ENCODE measurements at places on chromosomes 2 and 18.

DNA sequence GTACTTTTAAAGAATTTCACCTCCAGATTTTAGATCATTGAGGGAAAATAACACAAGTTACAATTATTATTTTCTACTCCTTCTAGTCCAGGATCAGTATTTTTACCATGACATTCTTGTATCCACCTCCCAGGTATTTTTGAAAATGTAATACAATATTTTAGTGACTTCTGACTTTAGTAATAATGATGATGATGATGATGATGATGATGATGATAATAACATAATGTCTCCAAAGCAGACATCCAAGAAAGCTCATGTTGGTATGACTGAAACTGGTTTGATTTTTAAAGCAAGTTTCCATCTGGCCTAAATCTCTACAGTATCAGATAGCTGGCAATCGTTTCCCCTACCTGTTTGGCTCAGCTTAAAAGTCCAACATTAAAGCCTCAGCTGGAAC is 140.0 kb upstream of the GULP1 start:
- no peak for DNase-seq

DNA sequence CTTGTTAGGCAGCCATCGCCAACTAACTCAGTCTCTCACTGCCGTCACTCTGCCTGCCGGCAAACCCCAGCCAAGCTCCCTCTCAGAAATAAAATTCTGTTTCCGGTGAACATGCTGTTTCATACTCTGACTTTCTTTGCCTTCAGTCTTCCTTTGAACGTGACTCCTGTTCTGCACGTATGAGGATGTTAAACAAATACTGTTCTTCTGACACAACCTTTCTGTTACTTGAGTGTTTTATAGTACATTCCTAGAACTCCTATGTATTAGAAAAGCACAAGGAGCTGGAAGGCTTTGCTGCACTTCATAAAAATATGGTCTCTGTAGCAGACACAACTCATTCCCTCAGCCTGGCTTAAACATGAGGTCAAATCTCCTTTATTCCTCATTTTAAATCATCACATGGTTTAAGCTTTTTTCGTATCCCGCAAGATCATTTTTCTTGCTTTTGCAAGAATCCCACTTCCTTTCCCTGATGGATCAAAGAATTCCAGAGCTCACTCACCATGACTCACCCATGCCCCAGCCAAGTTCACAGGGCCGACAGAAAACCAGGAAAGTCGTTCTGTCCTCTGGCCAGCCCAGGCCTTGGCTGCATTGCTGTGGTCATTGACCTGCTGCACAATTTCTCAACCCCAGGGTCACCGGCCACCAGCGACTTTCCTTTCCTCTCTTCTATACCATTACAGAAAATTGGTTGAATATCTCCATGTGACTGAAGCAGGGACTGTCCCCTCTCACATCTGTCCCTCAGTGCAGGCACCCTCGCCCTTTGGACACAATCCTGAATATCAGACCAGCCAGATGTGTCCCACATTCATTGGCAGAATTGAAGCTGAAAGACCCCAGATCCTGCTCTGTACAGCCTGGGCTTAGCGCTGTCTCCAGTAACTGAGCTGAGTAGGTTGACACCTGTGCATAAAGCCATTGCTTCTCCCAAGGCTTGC is 183.1 kb upstream of the ARL4C start:
- no peak for DNase-seq

GRCh38 chr18:6732952-6733351 is 3.4 kb downstream of the ARHGAP28 start:
- DNase-seq, result no peak

GRCh38 chr2:66660804-66661203 is 225.9 kb downstream of the MEIS1 start:
- DNase-seq, result no peak

GRCh38 chr2:148593421-148593820 is 51.1 kb upstream of the EPC2 start:
- DNase-seq, result no peak

DNA sequence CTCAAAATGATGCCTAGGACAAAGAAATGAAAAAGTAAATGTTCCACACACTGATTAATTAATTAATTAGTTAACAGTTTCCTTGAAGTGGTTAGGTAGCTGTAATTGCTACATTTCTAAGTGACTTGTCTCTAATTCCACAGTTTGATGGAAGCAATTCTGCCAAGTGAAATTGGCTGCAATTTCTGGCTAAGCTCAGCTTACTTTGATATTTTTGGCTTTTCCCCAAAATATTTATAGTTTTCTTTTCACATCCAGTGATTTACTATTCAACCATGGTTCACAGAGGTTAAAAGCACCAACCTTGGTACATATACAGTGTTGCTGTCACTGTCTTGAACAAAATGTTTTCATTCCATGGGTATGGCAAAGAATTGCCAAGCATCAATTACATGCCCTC is 459.5 kb upstream of the CDH20 start:
- no peak for DNase-seq

GRCh38 chr18:63085611-63086010 is 234.0 kb downstream of the BCL2 start:
- DNase-seq, result no peak

- DNase-seq, result no peak
Observed at GRCh38 chr2:10271946-10272345, 30.8 kb upstream of the HPCAL1 start.

GRCh38 chr2:53549497-53549896 is 218.1 kb upstream of the CHAC2 start:
- no peak for DNase-seq

- no peak for DNase-seq
Observed at GRCh38 chr18:36772241-36772723, 56.5 kb downstream of the TPGS2 start.

- DNase-seq, result no peak
Observed at GRCh38 chr2:150532879-150533278, 45.4 kb upstream of the RND3 start.

DNA sequence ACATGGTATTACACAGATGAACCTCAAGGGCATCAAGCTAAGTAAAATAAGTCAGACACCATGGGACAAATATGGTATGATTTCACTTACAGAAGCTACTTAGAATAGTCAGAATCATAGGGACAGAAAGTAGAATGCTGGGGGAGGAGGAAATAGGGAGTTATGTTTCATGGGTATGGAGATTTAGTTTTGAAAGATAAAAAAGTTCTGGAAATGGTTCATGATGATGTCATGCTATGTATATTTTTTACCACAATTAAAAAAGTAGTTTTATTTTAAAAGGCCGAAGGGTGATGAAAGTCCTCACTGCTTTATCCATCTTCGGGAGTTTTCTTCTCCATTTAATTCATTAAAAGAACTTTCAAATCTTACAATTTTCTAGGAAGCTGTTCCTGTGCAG is 181.9 kb downstream of the CALCRL start:
- no peak for DNase-seq

- DNase-seq, result no peak
Observed at GRCh38 chr18:49834258-49834657, 20.9 kb upstream of the ACAA2 start.

DNA sequence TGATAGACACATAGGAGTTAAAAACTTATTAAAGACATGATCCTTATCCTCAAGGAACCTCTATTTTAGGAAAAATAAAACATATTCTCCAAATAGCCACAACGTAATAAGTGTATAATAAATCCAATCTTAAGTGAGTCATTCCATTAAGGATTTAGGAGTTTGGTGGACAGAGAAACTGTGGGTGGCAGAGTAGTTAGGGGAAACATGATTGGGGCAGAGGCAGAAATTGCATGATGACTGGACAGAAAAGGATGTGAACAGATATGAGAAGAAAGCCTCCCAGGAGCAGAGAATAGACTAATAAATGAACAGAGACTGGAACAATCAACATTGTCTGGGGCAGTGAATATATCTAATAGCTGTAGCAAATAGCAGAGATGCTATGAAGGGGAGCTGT is 48.1 kb upstream of the SIGLEC15 start:
- no peak for DNase-seq

DNA sequence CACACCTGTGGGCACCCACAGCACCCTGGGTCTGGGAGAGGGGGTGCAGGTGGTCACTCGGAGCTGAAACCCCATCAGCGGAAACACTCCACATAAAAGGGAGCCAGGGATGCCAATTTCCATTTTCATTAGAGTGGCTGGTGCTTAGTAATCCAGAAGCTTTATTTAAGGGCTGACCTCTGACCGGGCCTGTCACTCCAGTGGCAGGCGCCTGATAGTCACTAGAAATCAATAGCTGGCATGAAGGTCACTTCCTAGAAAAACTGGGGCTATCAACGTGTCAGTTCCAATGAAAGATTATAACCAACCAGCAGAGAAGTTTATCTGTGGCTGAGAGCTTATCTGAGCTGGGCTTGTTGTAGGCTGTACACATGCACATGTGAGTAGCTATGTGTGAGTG is 333.7 kb upstream of the SKOR2 start:
- no peak for DNase-seq

DNA sequence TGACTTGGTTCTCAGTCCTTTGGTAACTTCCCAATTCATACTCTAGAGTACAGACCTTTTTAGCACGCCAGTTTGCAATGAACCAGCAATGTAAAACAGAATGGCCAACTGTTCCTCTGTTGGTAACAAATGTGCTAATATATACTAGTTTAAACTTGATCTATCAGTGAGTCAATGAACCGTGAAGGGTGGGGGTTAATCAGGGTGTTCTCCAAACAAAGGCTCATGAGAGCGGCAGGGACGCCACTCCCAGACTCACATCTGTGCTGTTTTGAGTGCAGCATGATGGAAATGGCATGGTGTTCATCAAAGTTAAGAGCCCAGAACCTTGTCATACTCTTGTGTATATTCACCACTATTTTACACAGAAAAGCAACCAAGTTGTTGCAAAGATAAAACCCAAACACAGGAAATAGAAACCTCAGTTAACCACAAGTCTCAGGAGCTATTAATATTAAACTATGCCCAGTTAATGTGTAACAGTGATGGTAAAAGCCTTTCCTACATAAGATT is 70.3 kb downstream of the CERKL start:
- peak; percentile 95 for DNase-seq

GRCh38 chr2:28678175-28678855 is 73.3 kb upstream of the PPP1CB start:
- DNase-seq, result no peak

GRCh38 chr18:53544917-53545316 is 679.6 kb downstream of the MBD2 start:
- no peak for DNase-seq

GRCh38 chr2:172467382-172467781 is 40.0 kb downstream of the ITGA6 start:
- DNase-seq, result no peak

GRCh38 chr18:50469380-50469781 is 90.5 kb upstream of the MAPK4 start:
- DNase-seq, result no peak

GRCh38 chr2:62340994-62341484 is 145.1 kb downstream of the B3GNT2 start:
- peak; percentile 78 for DNase-seq

GRCh38 chr2:98454073-98454472 is 9.4 kb downstream of the INPP4A start:
- no peak for DNase-seq

DNA sequence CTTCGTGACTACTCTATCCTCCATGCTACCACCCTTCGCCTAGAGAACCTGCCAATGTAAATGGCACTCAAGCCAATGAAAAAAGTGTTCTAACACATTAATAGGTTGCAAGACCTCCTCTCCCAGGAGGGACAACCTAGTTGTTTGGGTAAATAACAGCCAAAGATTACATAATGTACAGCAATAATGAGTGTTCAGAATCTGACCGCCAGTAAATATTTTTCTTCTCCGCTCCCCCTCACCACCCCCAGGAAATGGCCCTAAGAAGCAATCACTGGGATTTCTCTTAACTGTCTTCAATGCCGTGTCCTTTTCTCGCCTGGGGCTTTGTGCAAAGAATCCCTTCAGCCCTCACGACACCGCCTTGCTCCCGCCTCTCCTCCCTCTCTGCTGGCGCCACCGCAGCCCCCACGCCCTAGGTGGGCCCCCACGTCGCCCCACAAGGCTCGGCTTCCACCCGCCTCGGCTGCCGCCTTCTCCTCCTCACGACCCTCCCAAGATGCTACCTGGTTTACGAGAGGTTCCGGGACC is 458 bp downstream of the HYCC2 start:
- no peak for DNase-seq

- DNase-seq, result no peak
Observed at GRCh38 chr2:74685408-74685807, 31.4 kb downstream of the SEMA4F start.

GRCh38 chr2:85307527-85307897 is 20.3 kb downstream of the TGOLN2 start:
- no peak for DNase-seq

DNA sequence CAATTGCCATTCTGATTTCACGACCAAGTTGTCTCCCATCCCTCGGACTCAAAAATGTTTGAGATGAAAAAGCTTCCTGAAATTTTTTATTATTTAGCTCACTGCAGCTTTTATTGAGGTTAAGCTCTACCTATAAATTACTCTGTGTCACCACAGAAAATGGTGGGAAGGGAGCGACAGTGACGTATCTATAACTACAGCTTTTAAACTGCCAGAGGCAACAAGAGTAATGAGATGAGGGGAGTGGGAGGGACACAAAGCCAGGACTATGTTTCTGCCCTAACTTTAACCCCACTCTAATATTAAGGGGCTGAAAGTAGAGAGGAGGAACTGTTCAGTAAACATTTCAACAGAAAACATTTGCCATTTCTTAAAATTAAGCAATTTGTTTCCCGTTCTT is 37.4 kb downstream of the SMAD2 start:
- no peak for DNase-seq

GRCh38 chr2:219477815-219478214 is 20.9 kb upstream of the GMPPA start:
- DNase-seq, result no peak

GRCh38 chr18:57131101-57131500 is 15.8 kb upstream of the BOD1L2 start:
- DNase-seq, result no peak

All from NCI-H2171 (cell line).